Progenitor cell of endocrine pancreas (in vitro differentiated cells): ENCODE measurements at places on chromosomes 3 and 15. TPM values are rescaled to one million over a fixed set of nuclear protein-coding genes. Genes with fewer than 3 reads are reported as not detected.
A peak's percentile ranks its signal among the peaks of the same experiment; 100 is the strongest.

Gene SV2B
- total RNA-seq = 19.9 and 24.9 TPM in 2 replicates

Gene SNTN
- total RNA-seq = 0.26 TPM in 1 of 2 replicates, not detected in the other

Gene GATM
- 64.1 and 75.5 TPM in 2 replicates for total RNA-seq

Gene GPR156
- total RNA-seq = 0.41 and 0.89 TPM in 2 replicates

Gene NR2C2
- 56.0 and 58.8 TPM in 2 replicates for total RNA-seq

Gene FBXL2
- 20.0 and 23.9 TPM in 2 replicates for total RNA-seq

Gene ZBTB47
- 9.1 and 9.7 TPM in 2 replicates for total RNA-seq

- peaks cover 4% of the 10 kb centered on the region for H3K27me3 ChIP-seq
- peaks cover 43% of the 10 kb centered on the region for H3K4me1 ChIP-seq
- DNase-seq = no peak
These were observed 8.7 kb upstream of the GP9 start for GRCh38 chr3:129051871-129052340.

DNA sequence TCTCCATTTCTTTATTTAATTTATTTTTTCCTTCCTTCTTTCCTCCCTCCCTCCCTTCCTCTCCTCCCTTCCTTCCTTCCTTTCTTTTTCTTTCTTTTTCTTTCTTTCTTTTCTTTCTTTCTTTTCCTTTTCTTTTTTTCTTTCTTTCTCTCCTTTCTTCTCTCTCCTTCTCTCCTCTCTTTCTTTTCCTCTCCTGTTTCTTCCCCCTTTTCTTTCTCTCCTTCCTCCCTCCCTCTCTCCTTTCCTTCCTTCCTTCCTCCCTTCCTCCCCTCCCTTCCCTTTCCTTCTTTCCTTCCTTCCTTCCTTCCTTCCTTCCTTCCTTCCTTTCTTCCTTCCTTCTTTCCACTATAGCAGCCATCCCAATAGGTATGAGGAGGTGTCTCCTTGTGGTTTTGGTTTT is 6.8 kb upstream of the PDIA5 start:
- no peak for DNase-seq
- H3K4me1 ChIP-seq = peaks cover 12% of the 10 kb centered on the region
- H3K4me3 ChIP-seq = no peak overlapping the region
- no peak overlapping the region for H3K27ac ChIP-seq

GRCh38 chr15:63942486-63943365 is 103.6 kb downstream of the DAPK2 start:
- H3K36me3 ChIP-seq = no peaks in the 10 kb centered on the region
- peak overlapping the region; percentile 8 for H3K27ac ChIP-seq
- no peaks in the 10 kb centered on the region for H3K27me3 ChIP-seq
- DNase-seq = no peak
- no peak overlapping the region for H3K4me3 ChIP-seq

DNA sequence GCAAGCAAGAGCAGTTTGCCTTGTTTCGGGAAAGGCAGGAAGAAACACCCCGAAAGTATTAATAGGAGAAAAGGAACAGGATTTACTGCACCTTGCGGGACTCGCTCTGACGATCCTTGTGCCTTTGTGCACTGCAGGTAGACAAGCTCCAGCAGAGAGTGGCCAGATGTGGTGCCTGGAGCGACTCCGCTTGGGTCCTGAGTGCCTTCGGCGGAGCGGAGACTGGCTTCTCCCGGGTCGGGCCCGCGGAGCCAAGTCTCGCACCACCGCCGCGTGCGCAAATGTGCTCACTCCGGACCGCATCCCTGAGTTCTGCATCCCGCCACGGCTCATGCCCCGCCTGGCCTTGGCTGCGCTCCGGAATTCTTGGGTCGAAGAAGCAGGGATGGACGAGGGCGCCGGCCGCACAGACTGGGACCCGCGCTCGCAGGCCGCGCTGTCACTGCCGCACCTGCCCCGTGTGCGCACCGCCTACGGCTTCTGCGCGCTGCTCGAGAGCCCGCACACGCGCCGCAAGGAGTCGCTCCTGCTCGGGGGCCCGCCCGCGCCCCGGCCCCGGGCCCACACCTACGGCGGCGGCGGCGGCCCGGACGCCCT is 769 bp downstream of the C2CD4A start:
- peak; percentile 21 for DNase-seq
- peak overlapping the region; percentile 73 for H3K27ac ChIP-seq
- no peaks in the 10 kb centered on the region for H3K36me3 ChIP-seq
- peaks cover 58% of the 10 kb centered on the region for H3K27me3 ChIP-seq
- H3K4me3 ChIP-seq = peak overlapping the region; percentile 70

DNA sequence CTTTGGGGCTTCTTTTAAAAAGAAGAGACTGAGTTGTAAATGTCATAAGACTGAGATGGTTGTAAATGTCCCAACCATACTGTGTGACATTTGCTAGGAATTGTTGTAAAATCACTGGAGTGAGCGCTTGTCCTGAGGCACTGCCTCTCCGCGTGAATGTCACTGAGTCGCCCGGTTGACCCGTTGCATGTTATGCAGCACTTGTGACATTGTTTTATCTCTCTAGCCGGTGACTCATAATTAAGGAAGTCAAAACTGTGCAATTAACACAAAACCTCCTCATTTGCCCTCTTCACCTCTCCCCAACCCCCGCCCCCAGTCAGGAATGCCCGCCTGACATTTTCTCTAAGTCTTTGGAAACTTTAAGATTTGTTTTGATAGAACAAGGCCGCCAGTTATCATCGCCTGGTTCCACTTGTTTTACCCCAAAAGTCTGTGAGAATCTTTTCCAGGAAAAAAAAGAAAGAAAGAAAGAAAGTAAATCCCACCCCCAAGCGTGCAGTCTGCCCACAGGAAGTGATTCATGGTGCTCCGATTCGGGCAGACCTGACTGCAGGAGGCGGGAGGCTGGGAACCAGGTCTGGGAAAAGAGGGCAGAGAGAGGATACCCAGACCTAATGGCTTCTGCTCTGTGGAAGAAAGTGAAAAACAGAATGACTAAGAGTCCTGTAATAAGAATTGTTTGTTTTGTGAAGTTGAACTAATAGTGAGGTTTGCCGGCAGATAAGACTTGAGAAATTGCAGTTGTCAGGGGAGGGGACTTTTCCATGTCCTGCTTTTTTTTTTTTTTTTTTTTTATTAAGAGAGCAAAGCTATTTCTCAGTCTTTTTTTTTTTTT is 84.8 kb downstream of the SMAD3 start:
- H3K27me3 ChIP-seq = no peaks in the 10 kb centered on the region
- peak overlapping the region; percentile 95 for H3K27ac ChIP-seq

- no peaks in the 10 kb centered on the region for H3K4me1 ChIP-seq
- no peaks in the 10 kb centered on the region for H3K27me3 ChIP-seq
- DNase-seq = no peak
- no peak overlapping the region for H3K4me3 ChIP-seq
These were observed 7.4 kb upstream of the CCDC54 start for GRCh38 chr3:107369791-107370190.

DNA sequence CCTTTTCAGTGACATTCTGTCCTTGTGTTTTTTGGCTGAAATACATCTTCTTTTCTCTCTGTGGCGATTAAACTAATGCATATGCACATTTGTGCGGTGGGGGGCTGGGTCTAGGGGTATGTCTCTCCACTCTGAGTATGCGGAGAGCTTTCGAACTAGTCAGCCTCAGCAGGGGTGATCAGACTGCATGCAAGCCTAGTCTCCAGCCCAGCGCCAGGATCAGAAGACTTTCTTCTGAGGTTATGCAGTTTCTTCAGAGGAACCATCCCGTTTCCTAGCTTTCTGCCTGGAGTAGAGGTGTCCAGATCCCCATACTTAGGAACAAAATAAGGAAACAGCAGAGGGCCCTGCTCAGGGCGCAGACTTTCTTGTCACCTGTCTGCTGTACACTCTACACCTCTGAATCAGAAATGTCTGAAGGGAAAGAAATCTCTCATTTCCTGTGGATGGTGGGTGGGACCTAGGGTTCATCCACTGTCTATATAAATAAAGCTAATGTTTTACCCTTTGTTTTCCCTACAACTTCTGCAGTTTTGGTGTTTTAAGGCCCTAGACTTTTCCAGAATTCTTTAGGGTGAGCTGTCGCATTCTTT is 230.4 kb downstream of the ABHD5 start:
- H3K4me1 ChIP-seq = no peaks in the 10 kb centered on the region
- H3K36me3 ChIP-seq = no peaks in the 10 kb centered on the region
- no peak overlapping the region for H3K4me3 ChIP-seq
- no peak for DNase-seq
- H3K27ac ChIP-seq = no peak overlapping the region
- H3K27me3 ChIP-seq = peaks cover 45% of the 10 kb centered on the region

GRCh38 chr3:25723802-25724201 is 59.1 kb upstream of the TOP2B start:
- no peak for DNase-seq
- H3K27me3 ChIP-seq = no peaks in the 10 kb centered on the region

- peaks cover 5% of the 10 kb centered on the region for H3K4me1 ChIP-seq
- no peak for DNase-seq
- no peaks in the 10 kb centered on the region for H3K36me3 ChIP-seq
- peaks cover 10% of the 10 kb centered on the region for H3K27me3 ChIP-seq
These were observed 36.5 kb downstream of the BOC start for GRCh38 chr3:113247675-113248458.

GRCh38 chr3:61983479-61983878 is 389.9 kb downstream of the FEZF2 start:
- no peaks in the 10 kb centered on the region for H3K27me3 ChIP-seq
- peaks cover 1% of the 10 kb centered on the region for H3K4me1 ChIP-seq
- DNase-seq = no peak
- no peak overlapping the region for H3K4me3 ChIP-seq
- H3K36me3 ChIP-seq = no peaks in the 10 kb centered on the region
- no peak overlapping the region for H3K27ac ChIP-seq

- peaks cover 3% of the 10 kb centered on the region for H3K27me3 ChIP-seq
- H3K4me3 ChIP-seq = no peak overlapping the region
- no peak overlapping the region for H3K27ac ChIP-seq
- peaks cover 11% of the 10 kb centered on the region for H3K4me1 ChIP-seq
- no peaks in the 10 kb centered on the region for H3K36me3 ChIP-seq
These were observed 92.1 kb downstream of the HHLA2 start for GRCh38 chr3:108388136-108389132.

GRCh38 chr3:30457081-30457480 is 149.3 kb upstream of the TGFBR2 start:
- H3K36me3 ChIP-seq = no peaks in the 10 kb centered on the region
- no peaks in the 10 kb centered on the region for H3K4me1 ChIP-seq
- no peak overlapping the region for H3K27ac ChIP-seq
- no peaks in the 10 kb centered on the region for H3K27me3 ChIP-seq
- no peak for DNase-seq

DNA sequence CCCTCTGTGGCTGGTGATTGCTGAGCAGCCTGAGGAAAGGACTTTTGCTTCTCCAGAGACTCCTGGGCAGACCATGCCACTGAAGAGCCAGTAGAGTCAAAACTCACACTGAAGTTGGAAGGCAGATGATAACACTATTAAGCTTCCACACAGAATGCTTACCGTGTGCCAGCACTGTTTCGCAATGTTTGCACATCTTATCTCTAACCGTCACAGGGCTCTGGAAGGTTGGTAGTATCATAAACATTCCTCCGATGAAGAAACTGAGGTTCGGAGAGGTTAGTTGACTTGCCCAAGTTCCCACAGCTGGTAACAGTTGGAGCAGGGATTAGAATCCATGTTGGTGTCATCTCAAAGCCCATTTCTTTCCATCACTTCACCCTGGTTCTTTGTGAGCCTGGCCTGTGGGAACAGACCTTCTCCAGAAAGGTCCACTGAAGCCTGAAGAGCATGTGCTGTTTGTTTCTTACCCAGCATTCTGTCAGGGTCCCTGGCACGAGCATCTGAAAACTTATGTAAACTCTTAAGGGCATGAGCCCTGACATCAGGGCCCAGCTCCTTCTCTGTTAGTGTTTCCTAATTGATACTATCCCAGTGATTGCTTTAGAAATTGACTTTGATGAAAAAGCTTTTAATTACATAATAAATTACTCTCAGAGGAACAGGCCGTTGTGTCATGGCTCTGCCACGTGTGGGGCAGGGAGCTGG is 77.0 kb upstream of the PRR23C start:
- H3K4me1 ChIP-seq = peaks cover 9% of the 10 kb centered on the region
- no peak overlapping the region for H3K27ac ChIP-seq
- no peaks in the 10 kb centered on the region for H3K36me3 ChIP-seq
- peaks cover 4% of the 10 kb centered on the region for H3K27me3 ChIP-seq
